ENCODE measurements at places on chromosomes 7 and 10.

DNA sequence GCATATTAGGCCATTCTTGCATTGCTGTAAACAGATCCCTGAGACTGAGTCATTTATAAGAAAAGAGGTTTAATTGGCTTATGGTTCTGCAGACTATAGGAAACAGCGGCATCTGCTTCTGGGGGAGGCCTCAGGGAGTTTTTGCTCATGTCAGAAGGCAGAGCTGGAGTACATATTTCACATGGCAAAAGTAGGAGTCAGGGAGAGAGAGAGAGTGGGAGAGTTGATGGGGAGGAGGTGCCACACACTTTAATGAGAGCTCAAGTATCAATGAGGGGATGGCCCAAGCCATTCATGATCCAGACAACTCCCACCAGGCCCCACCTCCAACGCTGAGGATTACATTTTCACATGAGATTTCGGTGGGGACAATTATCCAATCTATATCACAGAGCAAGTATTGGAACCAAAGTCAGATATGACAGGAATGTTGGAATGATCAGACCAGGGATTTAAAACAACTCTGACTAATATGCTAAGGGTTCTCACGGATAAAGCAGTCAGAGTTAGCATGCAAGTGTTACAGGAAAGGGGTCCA lies 795.3 kb upstream of the CELF2 start:
- no peak for DNase-seq

DNA sequence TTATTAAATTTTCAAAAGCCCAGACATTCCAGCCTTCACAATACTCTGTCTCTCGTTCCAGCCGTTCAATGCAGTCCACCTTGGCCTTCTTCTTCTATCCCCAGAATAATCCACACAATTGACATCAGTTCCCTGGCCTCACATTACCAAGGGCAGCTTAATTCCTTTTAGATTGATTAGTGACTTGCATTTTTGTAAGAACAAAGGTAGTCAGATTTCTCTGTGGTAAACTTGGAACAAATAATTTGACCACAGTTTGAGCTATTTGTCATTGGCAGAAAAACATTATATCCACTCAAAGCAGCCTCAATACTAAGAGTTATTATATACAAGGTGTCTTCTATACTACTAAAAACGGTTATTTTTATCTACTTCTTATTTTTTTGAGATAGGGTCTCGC lies 5.1 kb upstream of the CYTH3 start:
- no peak for DNase-seq

- no peak for DNase-seq
Measured at GRCh38 chr7:47940088-47941013, 7.9 kb downstream of the PKD1L1 start.

GRCh38 chr10:29540016-29540415 lies 94.8 kb downstream of the SVIL start:
- DNase-seq, result no peak

GRCh38 chr10:76125900-76126299 lies 694.5 kb downstream of the LRMDA start:
- no peak for DNase-seq

DNA sequence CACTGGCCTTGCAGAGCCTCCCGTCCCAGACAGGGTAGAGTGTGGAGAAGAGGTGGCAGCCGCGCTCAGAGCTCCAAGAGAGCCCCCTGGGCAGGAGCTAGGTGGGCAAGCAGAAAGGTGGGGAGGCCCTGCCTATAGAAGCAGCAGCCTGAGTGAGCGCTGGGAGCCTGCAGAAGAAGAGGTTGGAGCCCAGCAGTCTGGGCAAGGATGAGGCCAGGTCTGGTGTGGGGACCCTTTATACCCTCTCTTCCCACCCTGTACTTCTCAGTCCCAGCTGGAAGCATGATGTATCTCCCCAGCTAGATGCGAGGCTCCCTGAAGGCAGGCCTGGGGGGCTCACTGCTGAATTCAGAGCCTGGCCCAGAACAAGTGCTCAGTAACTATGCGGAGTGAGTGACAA lies 44.5 kb upstream of the ZMIZ1 start:
- DNase-seq, result no peak

GRCh38 chr10:43471935-43472720 lies 35.2 kb downstream of the ZNF487 start:
- no peak for DNase-seq

DNA sequence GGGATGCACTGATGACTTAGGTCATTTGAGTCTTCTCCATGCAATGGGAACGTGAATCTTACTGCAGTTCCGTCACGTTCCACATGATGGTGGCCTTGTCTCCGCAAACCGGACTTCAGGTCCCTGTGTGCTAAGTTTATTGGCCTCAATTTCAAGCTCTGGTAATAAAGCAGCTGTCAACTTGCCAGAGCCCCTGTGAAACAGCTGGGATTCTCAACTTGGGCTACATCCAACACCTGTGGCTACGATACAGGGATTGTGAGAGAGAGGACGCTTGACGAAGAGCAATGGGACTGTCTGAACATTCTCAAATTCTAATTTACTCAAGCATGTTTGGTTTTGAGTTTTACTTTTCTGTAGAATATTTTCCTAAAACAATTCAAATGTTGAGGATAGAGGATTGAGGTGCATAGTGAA lies 174.2 kb downstream of the PTN start:
- DNase-seq, result no peak

DNA sequence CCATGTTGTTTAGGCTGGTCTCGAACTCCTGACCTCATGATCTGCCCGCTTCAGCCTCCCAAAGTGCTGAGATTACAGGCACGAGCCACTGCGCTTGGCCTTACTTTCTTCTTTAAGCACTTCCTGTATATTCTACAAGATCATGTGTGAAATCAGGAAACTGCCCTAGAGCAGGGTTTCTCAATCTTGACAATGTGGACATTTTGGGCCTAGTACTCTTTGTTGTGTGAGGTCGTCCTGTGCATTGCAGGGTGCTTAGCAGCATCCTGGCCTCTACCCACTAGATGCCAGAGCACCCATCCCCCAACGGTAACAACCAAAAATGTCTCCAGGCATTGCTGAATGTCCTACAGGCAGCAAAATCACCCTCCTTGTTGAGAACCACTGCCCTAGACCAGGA lies 24.7 kb downstream of the RRP12 start:
- DNase-seq, result no peak

GRCh38 chr10:55214608-55215007 lies 413.6 kb upstream of the PCDH15 start:
- DNase-seq, result no peak

- no peak for DNase-seq
Measured at GRCh38 chr10:36053775-36054174, 411.7 kb upstream of the FZD8 start.

GRCh38 chr10:23096802-23097549 lies 1.6 kb downstream of the MSRB2 start:
- DNase-seq, result no peak

GRCh38 chr7:106056513-106057203 lies 55.5 kb downstream of the SYPL1 start:
- peak; percentile 49 for DNase-seq

DNA sequence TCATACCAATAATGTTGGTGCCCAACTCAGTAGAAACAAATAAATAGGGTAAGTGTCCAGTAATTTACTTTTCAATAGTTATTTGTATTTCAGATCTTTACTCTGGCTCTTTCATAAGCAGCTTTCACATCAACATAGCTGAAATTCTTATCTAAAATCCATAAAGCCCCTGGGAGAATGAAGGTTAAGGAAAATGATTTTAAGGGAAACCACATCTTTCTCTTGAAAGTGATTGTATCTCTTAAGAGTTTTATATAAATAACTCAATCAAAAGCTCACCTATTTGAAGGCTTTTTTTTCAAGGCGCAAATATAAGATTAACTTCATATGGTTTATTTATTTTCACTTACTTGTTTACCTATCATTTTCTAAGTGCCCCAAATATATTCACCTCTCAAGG lies 324.4 kb downstream of the HGF start:
- no peak for DNase-seq

DNA sequence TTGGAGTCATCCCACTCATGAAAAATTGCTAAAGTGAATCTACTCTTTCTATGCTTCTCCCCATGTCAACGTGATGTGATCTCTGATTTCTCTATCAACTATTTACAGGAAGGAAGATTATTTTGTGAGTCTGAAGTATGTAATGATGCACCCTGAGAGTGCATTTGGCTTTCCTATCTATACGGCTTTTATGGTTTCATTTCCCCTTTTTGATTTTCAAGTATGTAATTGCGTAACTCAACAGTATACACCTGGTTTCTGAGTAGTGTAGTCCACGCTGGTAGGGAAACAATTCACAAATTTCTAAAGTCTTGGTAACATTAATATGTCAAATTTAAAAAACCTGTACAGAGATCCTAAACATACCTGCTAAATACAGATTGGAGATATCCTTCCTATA lies 194.7 kb upstream of the SEMA3A start:
- no peak for DNase-seq

DNA sequence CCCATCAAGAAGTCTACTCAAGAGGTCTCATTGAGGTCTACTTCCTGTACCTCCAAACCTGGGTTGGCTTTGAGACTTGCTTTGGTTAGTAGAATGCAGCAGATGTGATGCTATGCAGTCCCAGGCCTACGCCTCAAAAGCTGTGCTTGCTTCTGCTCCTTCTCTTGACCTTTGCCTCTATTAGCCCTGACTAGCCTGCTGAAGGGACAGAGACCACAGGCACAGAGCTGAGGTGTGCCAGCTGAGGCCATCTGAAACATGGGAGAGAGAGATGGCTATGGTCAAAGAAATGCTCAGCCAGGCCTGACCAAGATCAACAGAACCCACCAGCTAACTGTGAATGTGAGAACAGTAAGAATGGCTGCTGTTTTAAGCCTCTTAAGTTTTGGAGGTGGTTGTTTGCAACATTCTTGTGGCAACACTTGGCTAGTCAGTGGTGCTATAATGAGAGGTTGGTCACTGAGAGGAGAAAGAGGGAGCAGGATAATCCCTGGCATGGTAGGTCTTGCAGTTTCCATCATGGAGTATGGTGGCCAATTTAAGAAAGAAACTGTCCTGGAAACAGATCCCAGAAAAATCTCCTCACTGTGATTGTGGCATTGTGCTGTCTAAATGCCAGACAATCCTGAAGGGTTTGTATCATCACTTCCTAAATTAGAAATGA lies 176.1 kb upstream of the PHYHIPL start:
- DNase-seq, result no peak

- no peak for DNase-seq
Measured at GRCh38 chr10:124436191-124436638, 13.6 kb downstream of the NKX1-2 start.

GRCh38 chr10:112732277-112732921 lies 217.6 kb upstream of the TCF7L2 start:
- DNase-seq, result no peak

- DNase-seq, result no peak
Measured at GRCh38 chr7:45922810-45923209, 1.7 kb upstream of the IGFBP3 start.

DNA sequence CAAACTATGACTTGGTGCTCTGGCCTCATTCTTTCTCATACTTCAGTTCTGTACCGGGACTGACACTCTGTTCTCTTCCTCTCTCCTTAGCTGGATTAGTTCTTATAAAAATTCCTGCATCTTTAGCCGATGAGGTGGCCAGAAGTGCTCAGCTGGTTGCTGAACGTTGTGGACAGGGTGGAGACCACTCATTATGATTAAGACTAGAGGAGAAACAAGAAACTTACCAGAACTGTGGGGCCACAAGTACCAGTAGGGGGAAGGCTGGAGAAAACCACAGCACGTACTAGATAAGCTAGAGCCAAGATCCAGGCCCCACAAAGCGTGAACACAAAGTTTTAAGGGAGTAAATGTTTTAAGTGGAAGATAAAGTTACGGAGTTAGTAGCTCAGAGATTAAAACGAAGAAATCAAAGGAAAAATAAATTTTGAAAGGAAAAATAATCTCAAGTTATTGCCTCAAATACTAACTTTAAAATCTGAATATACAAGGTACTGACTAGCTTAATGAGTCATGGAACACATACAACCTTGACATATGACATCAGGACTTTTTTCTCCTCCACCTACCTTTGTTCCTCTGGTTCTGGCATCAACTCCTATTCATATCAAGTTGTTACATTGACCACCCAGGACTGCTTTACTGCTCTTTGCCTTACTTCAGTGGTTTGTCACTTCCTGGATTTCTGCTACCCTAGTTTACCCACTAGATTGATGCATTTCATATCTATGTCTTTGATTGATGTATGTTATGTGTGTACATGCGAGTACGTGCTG lies 469.0 kb downstream of the TFEC start:
- no peak for DNase-seq

DNA sequence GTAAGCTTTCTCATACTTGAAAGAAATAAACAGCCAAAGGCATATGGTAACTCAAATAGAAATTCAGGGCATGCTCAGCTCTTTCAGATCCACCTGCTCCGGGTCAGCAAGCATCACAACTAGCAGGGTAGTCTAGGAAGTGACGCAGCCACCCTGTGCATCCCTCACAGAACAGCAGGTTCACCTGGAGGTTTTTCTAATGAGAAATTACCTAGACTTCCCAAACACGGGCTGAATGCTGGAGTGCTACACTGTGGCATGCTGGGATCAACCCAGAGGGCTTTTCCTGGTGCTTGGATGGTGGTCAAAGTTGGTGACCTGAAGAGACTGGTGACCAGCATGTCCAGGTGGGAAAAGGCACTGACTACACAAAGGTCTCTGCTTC lies 66.8 kb upstream of the DNAJB6 start:
- DNase-seq, result no peak

- no peak for DNase-seq
Measured at GRCh38 chr10:65320236-65321026, 1605.4 kb upstream of the LRRTM3 start.

GRCh38 chr10:15943426-15943825 lies 83.1 kb upstream of the MINDY3 start:
- DNase-seq, result no peak

GRCh38 chr7:8387551-8388256 lies 45.7 kb upstream of the NXPH1 start:
- no peak for DNase-seq

- no peak for DNase-seq
Measured at GRCh38 chr10:106967452-106967851, 197.1 kb downstream of the SORCS1 start.

GRCh38 chr10:131575877-131576276 lies 264.4 kb upstream of the TCERG1L start:
- DNase-seq, result no peak

All from activated T-helper 1 cell treated with Interleukin-2 at 50 U/mL for 16 hours (primary cell).